Psoas muscle (tissue), 8 donors: ENCODE measurements at places on chromosomes 6 and 20.

GRCh38 chr6:14966096-14966905 lies 279.6 kb upstream of the JARID2 start:
- no peaks in the 10 kb centered on the region for H3K4me1 ChIP-seq
- no peaks in the 10 kb centered on the region for H3K36me3 ChIP-seq
- no peak for DNase-seq
- no peaks in the 10 kb centered on the region for H3K27me3 ChIP-seq

- H3K4me1 ChIP-seq = peaks cover 13% of the 10 kb centered on the region
- peak overlapping the region; percentile 91 for H3K27ac ChIP-seq
- peak; percentile 57 for DNase-seq
- no peaks in the 10 kb centered on the region for H3K27me3 ChIP-seq
- H3K4me3 ChIP-seq = peak overlapping the region; percentile 89
- H3K36me3 ChIP-seq = no peaks in the 10 kb centered on the region
These were observed 993 bp upstream of the NCOA7 start for GRCh38 chr6:125789576-125790357.

- no peaks in the 10 kb centered on the region for H3K4me1 ChIP-seq
- DNase-seq = no peak
- H3K27me3 ChIP-seq = no peaks in the 10 kb centered on the region
- no peak overlapping the region for H3K4me3 ChIP-seq
- no peaks in the 10 kb centered on the region for H3K36me3 ChIP-seq
These were observed 54.8 kb downstream of the OPN5 start for GRCh38 chr6:47836639-47837038.

- H3K27ac ChIP-seq = no peak overlapping the region
- no peaks in the 10 kb centered on the region for H3K36me3 ChIP-seq
- no peak for DNase-seq
These were observed 9.1 kb upstream of the MAP1LC3A start for GRCh38 chr20:34549291-34549928.

- no peak for DNase-seq
- no peak overlapping the region for H3K4me3 ChIP-seq
- H3K27me3 ChIP-seq = no peaks in the 10 kb centered on the region
- no peaks in the 10 kb centered on the region for H3K36me3 ChIP-seq
- no peaks in the 10 kb centered on the region for H3K4me1 ChIP-seq
These were observed 29.7 kb downstream of the LIN28B start for GRCh38 chr6:104986625-104987024.
